ENCODE measurements at places on chromosomes 11 and 22.

DNA sequence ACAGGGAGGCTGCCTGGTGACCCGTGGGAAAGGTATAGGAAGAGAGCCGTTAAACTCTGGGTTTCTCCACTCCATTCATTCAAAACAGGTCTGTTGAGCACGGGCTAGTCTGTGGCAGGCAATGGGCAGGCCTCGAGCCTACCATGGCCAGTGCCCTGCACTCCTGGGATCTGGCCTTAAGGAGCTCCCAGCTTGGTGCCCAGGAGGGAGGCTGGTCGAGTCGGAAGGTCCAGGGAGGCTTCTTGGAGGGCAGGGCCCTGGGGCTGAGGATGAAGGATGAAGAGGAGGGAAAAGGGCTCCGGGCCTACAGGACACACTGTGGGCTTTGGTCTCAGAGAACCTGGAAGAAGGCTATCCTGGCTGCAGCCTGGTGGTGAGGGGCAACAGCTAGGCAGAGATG lies 41.9 kb upstream of the MN1 start:
- no peak for DNase-seq

DNA sequence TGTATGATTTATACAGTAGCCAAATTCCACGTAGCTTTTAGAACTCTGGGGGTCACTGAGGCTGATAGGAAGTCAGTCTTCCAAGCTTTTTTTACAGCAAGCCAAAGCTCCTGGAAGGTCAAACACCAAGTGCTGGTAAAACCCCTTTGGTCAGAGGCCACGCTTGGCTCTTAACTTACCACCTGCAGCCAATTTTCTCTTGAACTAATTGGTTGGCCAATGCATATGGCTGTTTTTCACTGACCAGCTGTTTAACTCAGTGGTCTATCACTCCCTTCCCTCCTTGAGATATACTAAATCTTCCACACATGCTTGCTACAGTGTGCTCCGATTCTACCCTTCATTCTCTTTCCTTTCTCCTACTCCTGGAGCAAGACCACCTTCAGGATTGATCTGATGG lies 116.0 kb downstream of the FAR1 start:
- DNase-seq = no peak

- no peak for DNase-seq
Measured at GRCh38 chr11:44743959-44744557, 17.3 kb downstream of the TSPAN18 start.

DNA sequence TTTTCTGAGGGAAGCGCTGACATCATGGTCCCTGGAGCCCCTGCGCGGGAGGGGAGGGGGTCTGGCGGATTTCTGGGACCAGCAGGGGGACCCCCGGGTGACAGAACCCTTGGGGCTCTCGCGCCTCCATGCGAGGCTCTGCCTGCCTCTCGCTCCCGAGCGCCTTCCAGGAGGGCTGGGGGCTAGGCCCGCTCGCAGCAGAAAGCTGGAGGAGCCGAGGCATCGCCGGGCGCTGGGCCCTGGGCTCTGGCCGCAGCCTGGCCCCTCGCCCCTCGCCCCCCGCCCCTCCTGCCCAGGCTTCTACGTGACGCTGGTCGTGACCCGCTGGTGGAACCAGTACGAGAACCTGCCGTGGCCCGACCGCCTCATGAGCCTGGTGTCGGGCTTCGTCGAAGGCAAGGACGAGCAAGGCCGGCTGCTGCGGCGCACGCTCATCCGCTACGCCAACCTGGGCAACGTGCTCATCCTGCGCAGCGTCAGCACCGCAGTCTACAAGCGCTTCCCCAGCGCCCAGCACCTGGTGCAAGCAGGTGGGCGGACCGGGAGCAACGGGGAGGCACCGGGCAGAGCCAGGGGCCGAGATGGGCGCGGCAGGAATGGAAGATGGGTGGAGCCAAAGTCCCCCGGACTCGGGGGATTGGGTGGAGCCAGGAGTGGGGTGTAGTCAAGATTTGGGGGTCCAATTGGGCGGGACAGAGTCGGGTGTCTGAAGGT lies 5.4 kb downstream of the BEST1 start:
- DNase-seq = no peak

DNA sequence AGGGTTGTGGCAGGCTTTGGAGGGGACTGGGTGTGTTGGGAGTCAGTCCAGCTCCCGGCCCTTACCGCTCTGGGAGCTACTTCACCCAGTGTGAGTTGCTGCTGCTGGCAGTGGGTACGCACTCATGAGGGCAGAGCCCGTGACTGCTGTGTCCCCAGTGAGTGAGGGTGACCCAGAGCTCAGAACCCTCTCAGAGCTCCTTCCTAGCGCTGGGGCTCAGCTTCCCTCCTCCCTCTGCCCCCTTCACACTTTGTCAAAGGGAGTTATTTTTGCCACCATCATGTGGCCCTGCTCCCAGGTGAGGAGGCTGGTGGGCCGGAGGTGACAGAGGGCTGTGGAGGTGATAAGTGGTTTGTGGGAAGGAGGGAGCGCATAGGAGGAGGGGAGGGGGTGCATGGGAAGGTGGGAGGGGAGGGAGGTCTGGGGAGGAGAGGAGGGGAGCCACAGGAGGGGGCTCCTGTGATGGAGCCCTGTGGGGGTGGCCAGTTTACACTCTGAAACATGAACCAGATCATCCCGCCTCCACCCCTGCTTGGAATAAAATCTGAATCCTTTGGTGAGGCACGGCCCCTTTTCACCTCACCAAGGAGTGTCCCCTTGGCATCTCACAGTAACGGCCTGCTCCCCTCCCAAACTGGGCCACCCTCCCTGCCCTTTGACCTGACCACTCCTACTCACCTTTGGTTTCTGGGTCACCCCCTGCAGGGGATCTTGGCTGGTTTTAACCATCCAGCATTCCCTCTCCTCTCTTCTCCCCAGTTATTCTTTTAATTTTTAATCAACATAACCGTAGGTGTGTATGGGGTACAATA lies 9.9 kb downstream of the NDUFV1 start:
- no peak for DNase-seq

DNA sequence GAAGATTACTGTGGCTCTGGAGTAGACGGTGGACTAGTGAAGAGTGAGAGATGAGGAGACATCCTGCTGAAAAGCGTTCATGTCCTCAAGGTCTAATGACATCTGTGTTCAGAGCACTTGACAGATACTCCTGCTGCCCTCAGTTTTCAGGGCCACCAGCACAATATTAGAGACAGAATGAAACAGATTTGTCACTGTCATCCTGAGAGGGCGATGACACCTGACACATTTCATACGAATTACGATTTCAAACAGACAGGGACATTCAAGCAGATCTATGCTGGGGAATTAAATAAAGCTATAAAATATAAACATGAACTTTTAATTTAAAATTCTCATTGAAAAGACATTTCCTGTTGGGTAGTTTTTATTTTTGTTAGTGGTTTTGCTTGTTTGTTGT lies 29.1 kb downstream of the SVIP start:
- no peak for DNase-seq

GRCh38 chr11:94544646-94545263 lies 1.0 kb downstream of the FUT4 start:
- no peak for DNase-seq
